ENCODE measurements at places on chromosomes 5 and 9.

DNA sequence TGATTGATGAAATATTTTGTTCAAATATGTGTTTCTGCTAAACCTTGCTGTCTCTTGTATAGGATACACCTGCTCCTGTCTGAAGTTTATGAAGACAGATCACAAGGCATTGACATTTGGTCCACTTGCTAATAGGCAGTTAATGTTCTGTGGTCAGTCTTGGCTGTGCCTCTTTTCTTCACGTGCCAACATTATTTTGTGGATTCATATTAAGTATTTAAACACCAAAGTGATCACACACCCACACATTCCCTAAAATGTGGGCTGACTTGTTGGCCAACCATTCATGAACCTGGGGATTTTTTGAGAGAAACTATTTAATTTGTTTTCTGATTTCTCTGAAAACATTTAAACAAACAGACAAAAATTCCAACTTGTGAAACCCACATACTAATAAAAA is 33.7 kb downstream of the ZNF462 start:
- no peak for DNase-seq

DNA sequence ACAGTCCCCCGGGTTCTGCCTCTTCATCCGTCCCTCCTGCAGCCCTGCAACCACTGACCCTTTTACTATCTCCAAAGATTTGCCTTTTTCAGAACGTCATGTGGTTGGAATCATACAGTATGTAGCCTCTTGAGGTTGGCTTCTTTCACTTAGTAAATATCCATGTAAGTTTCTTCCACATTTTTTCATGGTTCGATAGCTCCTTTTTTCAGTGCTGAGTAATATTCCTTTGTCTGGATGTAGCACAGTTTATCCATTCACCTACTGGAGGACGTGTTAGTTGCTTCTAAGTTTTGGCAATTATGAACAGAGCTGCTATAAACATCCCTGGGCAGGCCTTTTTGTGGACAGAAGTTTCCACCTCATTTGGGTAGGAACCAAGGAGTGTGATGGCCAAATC is 27.1 kb downstream of the PRRX2 start:
- no peak for DNase-seq

- DNase-seq = no peak
Measured at GRCh38 chr9:138073808-138074207, 196.2 kb downstream of the CACNA1B start.

DNA sequence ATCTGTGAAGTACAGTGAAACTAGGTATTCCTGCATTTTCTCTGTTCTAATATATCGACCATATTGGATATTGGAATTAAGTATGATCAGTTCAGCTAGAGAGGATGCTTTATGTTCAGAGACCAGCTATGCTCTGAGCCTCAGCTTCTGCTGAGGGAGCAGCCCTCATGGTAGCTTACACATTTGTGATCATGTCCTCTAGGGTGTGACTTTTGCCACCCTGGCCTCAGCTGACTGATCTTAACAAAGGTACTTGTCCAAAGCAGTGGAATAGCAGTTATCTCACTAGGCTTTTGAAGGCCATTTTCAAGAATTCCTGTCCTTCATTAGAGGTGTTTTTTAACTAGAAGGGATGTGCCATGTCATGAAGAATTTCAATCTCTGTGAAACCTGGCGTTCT is 9.3 kb downstream of the SCAMP1 start:
- no peak for DNase-seq

DNA sequence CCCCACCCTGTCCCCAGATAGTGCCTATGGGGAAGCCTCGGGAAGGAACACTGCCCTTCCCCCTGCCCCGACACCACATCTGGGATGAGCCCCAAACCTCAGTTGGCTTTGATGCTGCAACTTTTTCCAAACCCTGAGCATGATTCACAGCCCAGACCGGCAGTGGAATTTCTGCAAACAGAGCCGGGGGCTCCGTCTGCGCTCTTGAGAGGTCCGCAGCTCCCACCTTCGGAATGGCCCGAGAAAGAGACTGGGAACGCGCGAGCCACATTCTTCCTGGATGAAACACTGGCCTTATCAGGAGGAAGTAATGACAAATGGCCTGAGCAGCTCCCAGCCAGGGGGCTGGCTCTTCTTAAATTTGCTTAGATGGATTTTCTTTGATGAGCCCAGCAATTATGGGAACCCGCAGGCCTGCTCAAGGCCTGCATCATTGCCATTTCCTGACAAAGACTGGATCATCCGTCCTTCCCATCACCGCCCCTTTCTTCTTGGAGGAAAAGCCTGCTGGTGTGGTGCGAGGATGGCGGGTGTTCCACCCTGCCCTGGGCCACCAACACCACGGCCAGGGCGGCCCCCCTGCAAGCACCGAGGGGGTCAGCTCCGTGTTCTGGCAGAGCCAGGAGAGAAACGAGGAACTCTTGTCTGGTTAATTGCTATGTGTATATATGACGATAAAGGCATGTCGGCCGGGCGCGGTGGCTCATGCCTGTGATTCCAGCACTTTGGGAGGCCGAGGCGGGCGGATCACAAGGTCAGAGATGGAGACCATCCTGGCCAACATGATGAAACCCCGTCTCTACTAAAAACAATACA is 38.8 kb upstream of the COL5A1 start:
- no peak for DNase-seq

DNA sequence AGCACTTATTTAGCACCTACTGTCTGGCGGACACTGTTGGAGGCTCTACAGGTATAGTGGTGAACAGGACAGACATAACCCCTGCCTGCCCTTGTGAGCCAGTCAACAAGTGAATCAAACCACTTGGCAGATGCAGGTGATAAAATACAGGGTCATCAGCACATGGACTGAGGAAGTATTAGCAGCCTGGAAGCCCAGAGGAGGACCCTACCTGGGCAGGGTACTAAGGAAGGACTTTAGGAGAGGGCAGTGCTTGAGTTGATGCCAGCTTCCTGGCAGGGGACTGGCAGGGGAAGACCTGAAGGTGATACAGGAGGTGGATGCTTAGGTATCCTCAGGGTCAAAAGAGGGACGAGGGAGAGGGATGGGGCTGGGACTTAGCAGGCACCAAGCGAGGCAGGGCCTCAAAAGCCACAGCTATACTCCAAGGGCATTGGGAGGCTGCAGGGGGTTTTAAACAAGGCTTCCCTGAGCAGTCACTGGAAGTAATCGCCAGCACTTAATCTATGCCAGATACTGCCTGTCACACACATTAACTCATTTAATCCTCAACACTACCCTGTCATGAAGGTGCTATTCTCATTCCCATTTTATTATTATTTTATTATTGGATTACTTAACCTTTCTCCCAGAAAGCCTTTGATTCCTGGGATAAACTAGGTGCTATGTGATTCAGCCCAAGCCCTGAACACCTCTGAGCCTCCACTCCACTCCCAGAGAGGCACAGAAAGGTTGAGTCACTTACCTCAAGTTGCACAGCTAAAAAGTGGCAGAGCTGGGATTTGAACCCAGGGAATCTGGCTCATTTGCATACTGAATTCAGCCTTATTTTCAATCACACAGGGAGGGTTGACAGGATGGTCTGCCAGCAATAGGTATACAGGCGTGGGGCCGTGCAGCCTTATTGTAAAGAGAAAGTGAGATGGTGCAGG is 63.8 kb upstream of the ORM1 start:
- no peak for DNase-seq

DNA sequence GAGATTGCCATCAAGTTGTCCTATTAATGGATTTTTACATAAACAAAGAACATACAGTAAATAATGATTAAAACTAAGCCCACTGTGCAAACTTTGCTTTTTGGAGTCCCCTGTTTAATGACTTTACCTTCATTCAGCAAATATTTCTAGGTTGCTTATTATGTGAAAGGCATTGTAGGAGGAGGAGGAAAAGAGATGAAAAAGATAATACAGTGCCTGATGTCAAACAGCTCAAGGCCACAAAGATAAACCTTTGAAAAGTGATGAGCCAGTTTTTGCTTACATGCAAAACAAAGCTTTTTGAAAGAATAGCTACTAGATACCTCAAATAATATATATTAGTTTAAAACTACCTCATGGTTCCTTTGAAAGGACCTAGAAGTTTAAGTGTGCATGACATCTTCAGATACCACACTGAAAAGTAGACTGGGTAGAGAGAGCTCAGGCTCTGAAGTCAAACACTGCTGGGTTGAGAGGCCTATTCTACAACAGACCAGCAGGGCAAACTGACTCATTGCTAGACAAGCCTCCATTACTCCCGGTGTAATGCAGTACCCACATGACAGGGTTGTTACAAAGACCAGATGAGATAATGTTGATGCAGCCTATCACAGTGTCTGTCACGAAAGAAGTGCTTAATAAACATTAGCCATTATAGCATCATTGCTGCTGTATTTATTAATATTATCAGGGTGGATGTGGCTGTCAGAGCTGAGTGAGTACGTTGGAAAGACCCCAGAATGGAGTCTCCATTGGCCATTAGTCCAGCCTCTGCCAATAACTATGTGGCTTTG is 11.8 kb downstream of the DEPDC1B start:
- no peak for DNase-seq

DNA sequence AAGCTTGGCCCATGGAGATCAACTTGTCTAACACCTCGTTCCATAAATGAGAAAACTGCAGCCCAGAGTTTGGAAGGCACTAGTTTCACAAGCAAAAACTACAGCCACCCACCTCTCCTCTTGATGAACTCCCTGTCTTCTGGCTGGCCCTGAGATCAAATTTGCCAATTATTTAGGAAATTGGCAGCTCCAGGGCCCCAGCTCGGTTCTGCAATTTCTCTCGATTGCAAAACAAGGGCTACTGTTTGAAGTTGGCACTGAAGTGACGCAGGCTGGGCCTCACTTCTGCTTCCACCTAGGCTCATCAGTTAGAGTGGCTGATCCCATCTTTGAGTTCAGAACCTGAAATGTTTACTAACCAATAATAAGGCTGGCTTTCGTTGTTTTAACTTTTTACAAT is 3.7 kb upstream of the GPX3 start:
- no peak for DNase-seq

DNA sequence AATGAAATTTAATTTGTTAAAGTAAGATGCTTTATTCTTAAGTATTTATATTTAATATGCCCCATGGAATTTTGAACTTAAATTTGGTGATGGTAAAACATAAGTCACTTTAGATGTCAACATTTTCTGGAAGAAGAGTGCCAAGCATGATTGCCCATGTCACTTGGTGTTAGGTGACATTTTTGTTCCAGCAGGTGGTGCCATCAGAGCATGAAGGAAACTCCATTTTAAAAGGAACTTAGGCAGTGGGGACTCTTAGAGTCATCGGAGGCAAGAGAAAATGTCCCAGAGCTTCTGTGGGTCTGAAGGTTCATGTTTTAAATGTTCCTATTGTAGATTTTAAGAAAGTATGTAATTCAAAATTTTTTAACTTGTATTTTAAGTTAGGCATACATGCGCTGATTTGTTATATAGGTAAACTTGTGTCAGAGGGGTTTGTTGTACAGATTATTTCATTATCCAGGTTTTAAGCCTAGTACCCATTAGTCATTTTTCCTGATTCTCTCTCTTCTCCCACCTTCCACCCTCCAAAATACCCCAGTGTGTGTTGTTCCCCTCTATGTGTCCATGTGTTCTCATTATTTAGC is 789.3 kb downstream of the SEMA5A start:
- no peak for DNase-seq

DNA sequence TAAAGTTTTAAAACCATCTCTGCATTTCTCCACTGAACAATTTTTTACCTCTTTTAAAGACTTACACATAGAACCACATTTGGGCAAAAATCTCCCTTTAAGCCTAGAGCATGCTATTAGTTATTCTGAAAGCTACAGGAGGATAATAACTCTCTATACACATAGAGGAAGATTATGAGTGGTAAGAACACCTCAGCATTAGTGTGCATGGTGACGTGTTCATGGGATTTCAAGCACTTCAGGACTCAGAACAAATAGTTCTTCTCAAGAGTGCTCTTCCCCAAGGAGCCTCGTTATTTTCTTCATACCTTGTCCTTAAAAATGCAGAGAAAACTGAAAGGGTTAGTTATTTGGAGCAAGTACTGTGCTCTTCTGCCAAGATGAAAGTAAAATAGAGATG is 256.9 kb upstream of the TUSC1 start:
- no peak for DNase-seq

- DNase-seq = no peak
Measured at GRCh38 chr9:92590377-92590776, 54.6 kb upstream of the ECM2 start.

GRCh38 chr5:116514421-116514970 is 60.1 kb downstream of the SEMA6A start:
- DNase-seq = no peak

- no peak for DNase-seq
Measured at GRCh38 chr5:145157841-145158240, 677.3 kb downstream of the PRELID2 start.

DNA sequence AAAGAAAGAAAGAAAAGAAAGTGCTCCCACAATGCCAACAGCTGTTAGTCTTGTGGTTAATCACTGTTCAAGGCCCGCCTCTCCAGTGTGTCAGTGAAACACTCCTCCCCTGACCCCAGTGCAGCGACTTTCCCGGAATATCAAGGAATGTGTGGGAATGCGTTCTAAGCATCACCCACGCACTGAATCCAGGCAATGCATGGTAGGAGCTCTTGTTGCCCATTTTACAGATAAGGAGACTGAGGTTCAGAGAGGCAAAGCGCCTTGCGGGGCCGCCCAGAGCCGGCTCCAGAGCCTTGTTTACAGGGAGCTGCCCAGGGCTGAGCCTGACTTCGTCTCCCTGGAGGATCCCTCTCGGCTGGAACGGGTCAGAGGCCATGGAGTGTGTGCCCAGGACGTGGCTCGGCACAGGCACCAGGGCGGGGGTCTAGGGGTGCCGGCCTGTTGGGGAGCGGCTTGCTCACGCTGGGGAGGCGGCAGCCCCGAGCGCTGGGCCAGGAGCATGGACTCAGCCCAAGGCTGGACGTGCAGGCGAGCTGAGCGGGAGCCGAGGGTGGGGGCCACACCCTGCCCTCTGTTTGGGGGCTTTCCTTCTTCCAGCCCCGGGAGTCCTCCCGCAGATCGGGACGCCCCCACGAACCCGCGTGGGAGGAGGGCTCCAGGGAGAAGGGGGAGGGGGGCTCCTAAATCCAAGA is 823 bp downstream of the ST6GALNAC6 start:
- no peak for DNase-seq

DNA sequence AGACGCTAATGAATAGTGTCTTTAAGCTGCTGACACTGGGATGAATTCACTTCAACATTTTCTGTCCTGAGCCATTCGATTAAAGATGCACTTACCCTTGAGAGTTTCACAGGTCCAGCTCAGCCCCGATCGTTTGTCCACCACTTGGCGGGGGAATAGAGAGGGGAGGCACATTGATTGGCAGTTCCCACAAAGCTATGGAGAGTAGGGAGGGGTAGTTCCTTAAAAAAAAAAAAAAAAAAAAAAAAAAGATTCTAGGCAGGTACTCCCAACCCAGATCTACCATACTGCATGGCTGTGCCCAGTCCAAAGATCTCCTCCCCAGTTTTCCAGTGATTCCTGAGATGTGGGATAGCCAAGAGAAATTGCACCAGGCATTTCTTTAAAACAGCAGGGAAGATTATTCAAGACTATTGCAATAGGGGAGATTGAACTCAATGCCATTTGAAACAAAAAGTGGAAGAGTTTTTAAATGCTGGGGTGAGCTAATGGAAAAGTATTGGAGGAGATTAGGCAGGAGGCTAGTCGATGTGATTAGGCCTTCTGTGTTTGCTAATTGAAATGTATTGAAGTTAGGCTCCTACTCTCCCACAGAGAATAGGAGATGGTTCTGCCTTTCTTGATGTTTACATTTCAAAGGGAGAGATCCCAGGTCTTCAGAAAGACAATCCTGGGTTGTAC is 2217.4 kb upstream of the WWC1 start:
- no peak for DNase-seq

GRCh38 chr9:101220341-101220740 is 164.5 kb downstream of the BAAT start:
- DNase-seq = no peak
